ENCODE measurements at places on chromosomes 3 and 15.

- no peak for DNase-seq
Measured at GRCh38 chr3:71934520-71935270, 149.7 kb upstream of the PROK2 start.

DNA sequence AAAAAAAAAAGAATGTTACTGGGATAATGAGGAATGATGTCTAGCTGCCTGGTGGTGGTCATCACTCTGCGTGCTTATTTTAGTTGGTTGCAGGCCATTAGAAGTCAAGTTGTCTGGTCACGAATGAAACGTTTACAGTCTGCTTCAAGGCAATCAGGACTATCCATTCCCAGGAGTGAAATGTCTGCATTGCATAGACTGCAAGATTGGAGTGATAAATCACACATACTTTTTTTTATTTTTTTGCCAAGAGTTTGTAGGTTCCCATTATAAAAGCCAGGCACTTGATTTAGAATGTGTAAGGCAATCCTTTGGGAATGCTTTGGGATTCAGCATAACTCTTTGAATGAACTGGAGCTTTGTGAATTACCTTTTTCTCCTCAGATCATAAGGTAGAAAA lies 132.3 kb downstream of the STAC start:
- peak; percentile 81 for DNase-seq

GRCh38 chr3:150830094-150830681 lies 67.2 kb upstream of the SIAH2 start:
- DNase-seq, result no peak

DNA sequence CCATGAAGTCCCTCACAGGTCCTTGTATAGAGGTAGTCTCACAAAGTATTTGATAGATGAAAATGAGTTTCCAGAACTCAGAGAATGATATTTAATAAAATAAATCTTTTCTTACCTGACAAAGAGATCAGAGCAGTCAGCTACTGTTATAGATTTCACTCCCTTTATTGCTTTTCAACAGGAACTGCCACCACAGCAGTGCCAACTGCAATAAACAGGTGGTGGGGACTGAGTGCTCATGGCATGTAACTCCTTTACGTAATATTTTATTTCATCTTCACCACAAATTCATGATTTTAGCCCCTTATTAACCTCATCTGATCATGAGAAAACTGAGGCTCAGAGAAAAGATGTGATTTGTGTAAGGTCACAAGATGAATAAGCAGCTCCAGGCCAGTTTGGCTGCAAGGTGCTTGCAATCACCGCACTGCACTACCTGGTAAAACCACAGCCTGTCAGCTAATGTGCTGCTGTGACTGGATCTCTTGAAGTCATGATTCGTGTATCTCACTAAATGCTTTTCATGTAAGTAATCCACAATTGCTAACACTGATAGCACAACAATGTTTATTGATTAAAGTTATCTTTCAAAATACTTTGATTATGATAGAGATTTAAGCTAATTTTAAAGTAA lies 78.8 kb downstream of the WNT5A start:
- DNase-seq, result no peak

GRCh38 chr3:116029266-116029665 lies 406.0 kb downstream of the GAP43 start:
- DNase-seq, result no peak

- no peak for DNase-seq
Measured at GRCh38 chr3:195760345-195761122, 39.8 kb downstream of the MUC20 start.

DNA sequence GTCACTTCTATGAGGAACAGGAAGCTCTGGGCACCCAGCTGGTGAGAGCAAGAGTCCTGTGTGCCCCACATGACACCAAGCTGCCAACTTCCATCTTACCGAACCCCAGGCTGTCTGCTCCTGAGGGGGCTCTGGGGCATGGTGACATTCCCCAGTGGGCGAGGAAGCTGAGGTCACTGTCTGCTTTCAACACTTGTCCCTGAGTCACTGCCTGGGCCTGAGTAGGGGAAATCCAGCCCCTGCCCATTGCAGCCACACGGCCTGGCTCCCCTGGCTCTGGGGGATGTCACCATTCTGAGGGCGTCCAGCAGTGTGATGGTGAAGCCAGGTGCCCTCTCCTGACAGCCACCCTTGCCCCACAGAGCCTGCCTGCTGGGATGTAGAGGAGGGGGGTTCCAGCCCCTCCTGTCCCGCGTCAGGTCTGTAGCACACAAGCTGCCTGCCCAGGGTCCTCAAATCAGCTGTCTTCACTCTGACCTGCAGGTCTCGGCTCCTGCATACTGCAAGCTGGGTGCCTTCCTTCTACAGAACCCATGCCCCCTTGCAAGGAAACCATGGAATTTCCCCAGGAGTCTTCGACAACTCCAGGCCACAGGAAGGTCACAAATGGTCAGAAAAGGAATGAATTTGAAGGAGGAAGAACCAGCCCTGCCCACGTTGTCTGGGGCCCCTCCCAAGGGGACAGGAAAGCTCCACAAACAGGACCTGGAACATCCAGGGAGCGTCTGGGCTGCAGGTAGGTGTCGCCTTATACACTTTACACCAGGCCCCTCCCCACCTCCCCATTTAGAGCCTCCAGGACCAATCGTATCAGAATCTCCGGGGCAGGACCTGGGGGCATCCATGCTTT lies 69.9 kb upstream of the GATM start:
- no peak for DNase-seq

DNA sequence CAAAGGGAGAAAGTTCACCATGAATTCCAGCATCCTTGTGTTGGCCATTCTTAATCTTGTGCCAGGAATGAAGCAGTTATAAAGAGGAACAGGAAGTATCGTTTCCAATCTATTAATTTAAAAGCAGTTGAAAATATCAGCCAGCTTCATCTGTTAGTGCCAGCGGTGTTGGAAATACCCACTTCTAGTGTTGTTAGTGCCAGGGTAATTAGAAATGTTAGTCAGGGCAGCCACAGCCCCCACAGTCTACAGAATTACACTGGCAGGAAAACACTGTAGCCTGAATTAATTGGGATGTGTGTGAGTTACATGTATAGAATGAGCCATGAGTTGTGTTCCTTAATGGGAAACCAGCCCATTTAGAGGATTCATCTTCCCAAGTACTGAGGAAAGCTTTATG lies 127.8 kb downstream of the GHSR start:
- no peak for DNase-seq

DNA sequence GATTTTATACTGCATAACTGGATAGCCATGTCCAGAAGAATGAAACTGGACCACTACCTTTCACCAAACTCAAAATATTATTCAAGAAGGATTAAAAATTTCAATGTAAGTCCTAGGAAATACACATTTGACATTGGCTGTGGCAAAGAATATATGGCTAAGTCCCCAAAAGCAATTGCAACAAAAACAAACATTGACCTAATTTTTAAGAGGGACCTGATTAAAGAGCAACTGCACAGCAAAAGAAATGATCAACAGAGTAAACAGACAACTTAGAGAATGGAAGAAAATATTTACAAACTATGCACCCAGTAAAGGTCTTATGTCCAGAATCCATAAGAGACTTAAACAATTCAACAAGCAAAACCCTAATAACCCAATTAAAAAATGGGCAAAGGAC lies 1313.0 kb upstream of the GBE1 start:
- DNase-seq, result no peak

DNA sequence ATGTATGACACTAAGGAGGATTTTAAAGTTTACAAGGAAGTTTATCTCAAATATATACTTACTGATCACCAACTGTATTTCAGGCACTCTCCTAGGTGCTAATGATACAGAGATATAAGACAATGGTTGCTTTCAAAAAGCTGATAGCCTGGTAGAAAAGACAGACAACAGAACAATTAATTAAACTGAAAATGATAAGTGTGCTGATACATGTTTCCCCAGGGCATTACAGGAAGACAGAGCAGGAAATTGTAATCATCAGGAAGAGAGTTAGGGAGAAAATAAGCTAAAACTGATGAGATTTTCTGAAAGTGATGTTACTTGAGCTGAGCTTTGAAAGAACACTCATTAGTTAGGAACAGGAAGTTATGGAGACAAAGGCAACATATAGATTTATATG lies 229.7 kb downstream of the RSRC1 start:
- no peak for DNase-seq

- peak; percentile 2 for DNase-seq
Measured at GRCh38 chr3:131795390-131796090, 239.3 kb downstream of the CPNE4 start.

GRCh38 chr15:35671197-35671596 lies 125.2 kb upstream of the DPH6 start:
- peak; percentile 18 for DNase-seq

- DNase-seq, result no peak
Measured at GRCh38 chr3:135528413-135529015, 437.0 kb upstream of the PPP2R3A start.

DNA sequence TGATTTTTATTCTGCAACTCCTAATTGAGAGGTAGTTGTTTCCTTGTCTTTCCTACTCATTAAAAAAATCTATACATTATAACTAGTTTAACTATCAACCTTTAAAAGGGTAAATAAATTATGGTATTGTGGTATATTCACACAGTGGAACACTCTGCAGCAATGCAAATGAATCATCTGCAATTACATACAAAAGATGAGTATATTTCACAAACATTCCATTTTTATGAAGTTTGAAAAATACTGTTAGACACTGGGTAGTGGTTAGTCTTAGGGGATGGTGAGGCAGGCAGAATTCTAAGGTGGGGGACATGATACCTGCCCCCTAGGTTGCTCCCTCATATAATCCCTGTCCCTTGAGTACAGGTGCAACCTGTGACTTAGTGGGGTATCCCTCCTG lies 44.0 kb upstream of the MAGI1 start:
- DNase-seq, result peak; percentile 42

DNA sequence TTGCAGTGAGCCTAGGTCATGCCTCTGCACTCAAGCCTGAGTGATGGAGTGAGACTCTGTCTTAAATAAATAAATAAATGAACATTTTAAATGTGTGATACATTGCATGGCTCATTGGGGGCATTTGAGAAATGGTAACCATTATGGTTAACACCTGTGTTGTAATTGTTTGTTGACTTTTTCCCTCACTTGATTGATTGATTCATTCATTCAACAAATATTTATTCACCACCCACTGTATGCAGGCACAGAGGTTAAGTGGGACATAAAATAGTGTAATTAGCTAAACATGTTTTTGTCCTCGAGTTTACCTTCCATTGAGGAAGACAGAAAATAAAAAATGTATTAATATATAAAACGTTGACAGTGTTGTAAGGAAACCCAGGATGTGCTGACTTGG lies 127.1 kb upstream of the ANKRD28 start:
- no peak for DNase-seq

GRCh38 chr15:84830036-84830435 lies 12.9 kb downstream of the ALPK3 start:
- no peak for DNase-seq

GRCh38 chr3:135918600-135918999 lies 46.9 kb upstream of the PPP2R3A start:
- DNase-seq, result peak; percentile 35

DNA sequence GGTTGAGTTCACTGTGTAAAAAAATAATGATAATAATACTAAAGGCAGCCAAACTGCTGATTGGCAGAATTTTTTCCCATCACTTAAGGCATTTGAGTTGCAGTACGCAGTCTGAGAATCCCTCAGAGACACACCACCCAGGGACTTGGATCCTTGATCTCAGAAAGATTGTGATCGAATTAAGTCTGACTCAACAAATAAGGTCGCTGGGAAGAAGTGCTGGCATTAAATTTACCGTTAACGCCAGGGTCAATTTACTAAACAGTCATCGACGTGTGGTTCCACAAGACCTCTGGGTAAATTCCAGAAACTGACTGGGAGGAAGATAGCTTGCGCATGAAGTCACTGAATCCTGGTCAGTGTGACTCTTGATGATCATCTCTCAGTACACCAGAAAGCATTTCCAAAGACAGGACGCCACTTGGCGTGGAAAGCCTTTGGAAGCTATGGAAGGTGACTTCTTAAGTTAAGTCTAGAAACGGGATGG lies 48.3 kb upstream of the CGNL1 start:
- DNase-seq, result peak; percentile 87

DNA sequence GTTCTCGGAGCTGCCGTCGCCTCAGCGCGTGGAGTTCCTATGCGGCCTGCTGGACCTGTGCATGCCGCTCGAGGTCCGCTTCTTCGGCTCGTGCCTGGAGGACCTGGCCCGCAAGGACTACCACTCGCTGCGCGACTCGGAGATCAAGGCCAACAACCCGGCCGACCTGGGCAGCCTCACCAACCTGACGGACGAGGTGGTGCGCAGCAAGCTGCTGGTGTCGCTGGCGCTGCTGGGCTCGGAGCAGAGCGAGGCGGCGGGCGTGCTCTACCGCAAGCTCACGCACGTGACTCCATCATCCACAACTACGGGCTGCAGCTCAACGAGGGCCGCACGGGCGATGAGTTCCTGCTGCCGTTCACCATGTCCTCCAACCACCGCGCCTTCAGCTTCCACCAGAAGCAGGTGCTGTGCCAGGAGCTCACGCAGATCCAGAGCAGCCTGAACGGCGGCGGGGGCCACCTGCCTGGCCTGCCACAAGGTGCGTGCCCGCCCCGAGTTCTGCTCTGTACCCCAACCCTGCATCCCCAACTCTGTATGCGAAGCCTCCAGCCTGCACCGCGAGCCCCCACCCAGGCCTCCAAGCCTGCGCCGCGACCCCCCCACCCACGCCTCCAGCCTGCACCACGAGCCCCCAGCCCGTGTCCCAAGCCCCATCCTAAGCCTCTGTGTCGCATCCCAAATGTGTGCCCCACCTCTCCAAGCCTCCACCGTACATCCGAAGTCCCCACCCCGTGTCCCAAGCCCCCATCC lies 178.2 kb downstream of the OR4M2 start:
- no peak for DNase-seq

GRCh38 chr3:50995085-50995824 lies 320.5 kb downstream of the DOCK3 start:
- no peak for DNase-seq

DNA sequence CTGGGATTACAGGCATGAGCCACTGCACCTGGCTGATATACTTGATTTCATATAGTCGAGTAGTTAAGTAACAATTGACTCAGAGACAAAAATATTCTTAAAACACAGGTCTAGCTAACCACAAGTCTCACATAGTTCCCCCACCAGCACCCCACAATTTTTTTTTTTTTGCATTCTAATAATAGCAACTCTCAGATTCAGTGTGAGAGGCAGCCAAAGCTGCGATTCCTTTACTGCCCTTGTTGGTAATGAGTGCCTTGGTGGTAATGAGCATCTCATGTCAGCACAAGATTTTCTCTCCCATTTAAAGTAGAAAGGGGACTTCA lies 72.5 kb downstream of the WWTR1 start:
- peak; percentile 31 for DNase-seq

All from fibroblast of skin of right quadriceps (primary cell).